ENCODE measurements at places on chromosomes 2 and 18.

GRCh38 chr2:217735034-217735433, 267.8 kb downstream of the TNS1 start:
- no peak for DNase-seq

DNA sequence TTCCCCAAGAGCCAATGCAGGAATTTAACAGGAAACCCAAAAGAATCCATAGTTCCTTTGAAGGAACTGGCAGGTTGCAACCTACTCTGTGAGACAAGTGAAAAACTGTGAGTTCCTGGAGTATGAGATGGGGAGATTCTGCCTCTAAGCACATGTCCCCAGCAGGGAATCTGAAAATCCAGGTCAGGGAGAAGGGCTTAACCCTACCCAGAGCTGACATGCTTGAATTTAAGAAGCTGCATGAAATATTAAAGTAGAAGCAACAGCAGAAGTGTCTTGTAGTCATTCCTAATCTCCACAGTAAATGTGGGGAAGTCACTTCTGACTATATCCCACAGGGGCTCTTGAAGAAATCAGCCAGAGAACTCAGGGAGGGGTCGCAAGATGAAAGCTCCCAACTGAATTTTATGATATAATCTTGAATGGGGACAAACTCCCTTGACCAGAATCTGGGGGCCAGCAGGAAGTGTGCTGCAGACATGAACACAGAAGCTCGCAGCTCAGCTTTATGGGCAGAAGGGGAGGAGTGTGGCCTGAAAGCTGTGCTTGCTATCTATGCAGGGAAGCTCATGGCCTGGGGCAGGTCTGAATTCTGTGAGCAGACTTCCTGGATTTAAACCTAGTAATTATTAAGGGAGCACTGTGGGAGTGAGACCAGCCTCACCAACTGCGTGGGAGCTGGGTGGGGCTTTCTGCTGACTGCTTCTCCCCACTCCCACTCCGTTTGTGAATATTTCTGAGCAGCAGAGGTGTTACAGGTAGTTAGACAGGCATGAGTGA, 184.1 kb upstream of the KYNU start:
- no peak for DNase-seq

DNA sequence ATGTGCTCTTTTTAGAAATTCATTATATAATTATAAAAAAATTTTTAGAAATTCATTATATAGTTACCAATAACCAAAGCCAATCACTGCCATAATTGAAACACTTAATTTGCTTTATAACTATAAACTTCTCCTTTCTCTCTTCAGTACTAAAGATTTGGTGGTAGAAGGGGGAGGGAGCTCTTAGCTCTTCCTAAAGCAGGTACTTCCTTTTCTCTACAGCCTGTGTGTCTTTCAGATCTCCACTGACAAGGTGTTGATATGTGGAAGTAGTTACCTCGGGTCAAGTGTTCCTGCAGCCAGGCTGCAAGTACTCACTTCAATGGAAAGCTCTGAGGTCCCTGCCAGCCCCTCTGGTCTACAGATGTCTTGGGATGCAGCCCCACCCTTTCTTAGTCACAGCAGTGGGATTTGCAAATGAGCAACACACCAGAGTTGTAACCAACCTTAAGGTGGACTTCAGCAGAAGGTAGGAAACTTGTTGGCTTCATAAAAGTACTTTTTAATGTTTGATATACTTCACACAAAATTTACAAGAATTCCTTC, 690.0 kb downstream of the ARHGAP15 start:
- no peak for DNase-seq

GRCh38 chr18:31274931-31275330, 43.0 kb upstream of the DSG1 start:
- DNase-seq, result no peak

- DNase-seq, result no peak
These were observed 13.7 kb downstream of the SOS1 start for GRCh38 chr2:39107156-39107555.

- peak; percentile 61 for DNase-seq
These were observed 231.2 kb upstream of the FOSL2 start for GRCh38 chr2:28161466-28161865.

- DNase-seq, result no peak
These were observed 12.3 kb upstream of the AGXT start for GRCh38 chr2:240856151-240856980.

GRCh38 chr18:35369126-35369525, 8.0 kb downstream of the ZNF396 start:
- DNase-seq, result no peak

DNA sequence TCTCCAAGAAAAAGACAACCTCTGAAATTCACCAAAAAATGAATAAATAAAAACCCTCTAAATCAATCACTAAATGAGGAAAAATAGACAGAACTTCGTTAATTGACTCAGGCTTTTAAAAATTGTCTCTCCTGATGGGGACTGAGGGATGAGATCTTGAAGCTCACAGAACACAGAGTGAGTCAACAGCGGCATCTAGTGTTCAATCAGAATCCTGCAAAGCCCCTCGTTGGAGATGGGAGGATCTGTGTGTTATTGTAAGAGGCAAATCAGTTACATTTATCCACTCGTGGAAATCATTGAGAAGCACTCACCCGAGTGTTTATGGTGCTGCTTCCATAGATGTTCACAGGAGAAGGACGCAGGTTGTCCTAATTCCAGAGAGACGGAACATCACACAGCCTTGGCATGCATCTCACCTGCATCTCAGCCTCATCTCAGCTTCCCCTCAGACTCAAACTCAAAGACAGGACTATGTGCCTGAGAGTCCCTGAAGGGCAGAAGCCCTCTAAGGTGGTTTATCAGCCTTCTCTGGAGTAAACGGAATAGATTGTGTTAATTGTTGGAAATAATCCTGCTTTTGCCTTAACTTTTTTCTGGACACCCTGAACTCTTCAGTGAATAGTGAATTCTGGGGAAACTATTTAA, 82.0 kb downstream of the MREG start:
- peak; percentile 70 for DNase-seq

DNA sequence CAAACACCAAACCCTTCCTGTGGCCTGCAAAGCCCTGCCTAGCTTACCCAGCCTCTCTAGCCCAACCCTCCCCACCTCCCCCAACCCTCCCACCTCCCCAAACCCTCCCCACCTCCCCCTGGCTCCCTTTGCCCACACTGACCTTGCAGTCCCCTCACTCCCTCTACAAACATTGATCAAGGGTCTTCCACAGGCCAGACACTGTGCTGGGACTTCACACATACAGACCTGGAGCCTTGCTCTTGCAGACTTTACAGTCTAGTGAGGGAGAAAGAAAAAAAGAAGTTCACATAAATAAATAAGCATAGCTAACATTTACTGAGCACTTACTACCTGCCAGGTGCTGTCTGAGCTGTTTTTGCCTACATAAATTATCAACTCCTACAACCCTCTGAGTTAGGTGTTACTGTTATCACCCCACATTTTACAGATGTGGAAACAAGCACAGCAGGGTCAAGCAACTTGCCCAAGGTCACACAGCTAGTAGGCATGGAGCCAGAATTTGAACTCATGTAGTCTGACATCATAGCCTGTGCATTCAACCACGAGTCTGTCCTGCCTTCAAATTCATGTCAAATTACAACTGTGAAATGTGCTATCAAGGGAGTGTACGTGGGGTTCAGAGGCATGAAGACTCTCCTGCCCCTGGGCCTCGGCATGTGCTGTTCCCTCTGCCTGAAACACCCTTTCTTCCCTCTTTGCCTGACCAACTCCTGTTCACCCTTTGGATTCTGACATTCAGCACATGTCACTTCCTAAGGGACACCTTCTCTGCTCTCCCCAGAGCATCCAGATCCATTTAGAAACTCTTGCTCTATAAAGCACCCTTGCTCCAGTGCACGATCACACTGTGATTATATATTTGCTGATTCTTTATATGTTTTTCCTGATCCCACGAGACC, 209.9 kb downstream of the TNS1 start:
- no peak for DNase-seq

All from urothelium cell line (cell line).